ENCODE measurements at places on chromosomes 3 and 15.

GRCh38 chr3:53616321-53616720 is 121.9 kb downstream of the CACNA1D start:
- no peak for DNase-seq

GRCh38 chr15:72387741-72388140 is 10.4 kb upstream of the TMEM202 start:
- no peak for DNase-seq

- DNase-seq: no peak
These were observed 1.1 kb upstream of the GK5 start for GRCh38 chr3:142226474-142226873.

- no peak for DNase-seq
These were observed 19.3 kb upstream of the TGM5 start for GRCh38 chr15:43286074-43286473.

GRCh38 chr3:63863150-63864007 is at the start of the genes ATXN7 and THOC7:
TSS of gene ATXN7 (plus strand) at chr3:63863867. CDS start at chr3:63912599, 48,732 bp downstream.
TSS of gene THOC7 (minus strand) at chr3:63863805. CDS start at chr3:63863790, 15 bp downstream.
- peak; percentile 64 for DNase-seq

GRCh38 chr15:77629070-77630030 is 3.4 kb downstream of the LINGO1 start:
- no peak for DNase-seq

DNA sequence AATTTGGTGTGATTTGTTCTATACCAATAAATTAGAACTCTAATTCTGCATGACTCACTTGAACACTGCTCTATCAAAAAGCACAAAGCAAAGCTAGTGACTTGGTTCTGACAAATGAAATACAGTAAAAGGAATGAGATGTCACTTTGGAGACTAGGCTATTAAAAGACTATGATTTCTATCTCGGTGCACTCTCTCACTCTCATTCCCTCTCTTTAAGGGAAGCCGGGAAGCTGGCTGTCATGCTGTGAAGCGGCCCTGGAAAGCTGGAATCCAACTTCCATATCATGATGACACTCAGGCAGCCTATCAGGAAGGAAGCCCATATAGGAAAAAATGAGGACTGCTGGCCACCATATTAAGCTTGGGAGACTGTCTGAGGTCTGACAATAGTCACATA is 590.1 kb upstream of the CBLB start:
- no peak for DNase-seq

GRCh38 chr3:39202094-39202493 is 9.7 kb upstream of the XIRP1 start:
- no peak for DNase-seq

DNA sequence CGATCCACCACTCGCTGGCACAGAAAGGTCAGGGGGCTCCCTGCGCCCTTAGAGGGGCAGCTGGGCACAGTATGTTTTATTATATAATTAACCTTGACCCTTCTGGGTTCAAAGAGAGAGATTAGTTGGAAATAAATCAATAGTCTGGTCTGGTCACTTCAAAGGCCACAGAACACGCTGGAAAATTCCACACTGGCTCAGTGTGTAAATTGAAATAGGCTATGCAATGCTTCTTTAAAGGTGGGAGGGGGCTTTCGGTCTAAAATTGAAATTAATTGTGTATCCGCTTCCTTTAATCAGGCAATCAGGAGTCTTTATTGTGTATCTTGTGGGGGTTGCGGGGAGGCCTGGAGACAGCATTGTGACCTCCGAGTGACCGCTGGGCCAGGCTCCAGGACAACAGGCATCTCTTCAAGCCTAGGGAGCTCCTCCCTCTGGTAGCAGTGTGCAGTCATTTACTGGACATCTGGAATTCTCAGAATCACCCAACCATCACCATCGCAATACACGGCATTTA is 8.0 kb downstream of the RNU5B-1 start:
- DNase-seq: no peak

- DNase-seq: no peak
These were observed 31.3 kb upstream of the FURIN start for GRCh38 chr15:90837094-90837493.

GRCh38 chr15:38672814-38673670 is 108.4 kb upstream of the RASGRP1 start:
- no peak for DNase-seq

DNA sequence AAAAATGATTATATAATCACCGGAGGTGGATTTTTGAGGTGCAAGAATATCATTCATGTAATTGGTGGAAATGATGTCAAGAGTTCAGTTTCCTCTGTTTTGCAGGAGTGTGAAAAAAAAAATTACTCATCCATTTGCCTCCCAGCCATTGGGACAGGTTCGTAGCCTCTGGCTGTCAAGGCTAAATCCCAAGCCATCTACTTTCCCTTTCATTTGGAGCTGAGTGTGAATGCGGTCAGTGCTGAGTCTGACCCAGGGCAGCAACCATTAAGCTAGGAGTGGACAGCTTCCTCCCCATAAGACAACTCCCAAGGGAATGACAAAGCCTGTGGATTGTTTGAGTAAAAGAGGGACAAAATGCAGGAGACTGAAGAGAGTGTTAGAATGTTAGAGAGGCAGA is 33.6 kb downstream of the PARP14 start:
- DNase-seq: no peak

GRCh38 chr15:74956648-74957475 is at the start of gene RPP25:
TSS of gene RPP25 (minus strand) at chr15:74956772. CDS start at chr15:74956583, 189 bp downstream.
- peak; percentile 75 for DNase-seq

DNA sequence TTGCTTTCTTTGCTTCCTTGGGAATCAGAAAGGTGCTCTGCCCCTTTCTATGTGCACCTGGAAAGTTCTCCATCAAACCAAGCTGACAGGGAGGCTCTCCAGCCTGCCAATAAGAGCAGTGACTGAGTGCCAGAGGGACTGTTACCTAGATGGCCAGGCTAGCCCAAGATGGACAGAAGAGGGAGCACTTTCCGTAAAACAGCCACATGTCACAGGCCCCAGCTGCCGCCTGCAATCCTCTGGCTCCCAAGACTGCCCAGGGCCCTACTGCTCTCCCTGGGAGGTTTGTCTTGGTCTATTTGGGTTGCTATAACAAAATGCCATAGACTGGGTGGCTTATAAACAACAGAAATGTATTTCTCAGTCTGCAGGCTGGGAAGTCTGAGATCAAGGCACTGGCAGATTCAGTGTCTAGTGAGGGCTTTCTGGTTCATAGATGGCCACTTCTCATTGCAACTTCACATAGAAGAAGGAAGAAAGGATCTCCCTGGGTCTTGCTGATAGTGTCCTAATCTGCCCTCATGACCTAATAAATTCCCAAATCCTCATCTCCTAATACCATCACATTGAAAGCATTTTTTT is 72.3 kb downstream of the TAMM41 start:
- DNase-seq: peak; percentile 56

DNA sequence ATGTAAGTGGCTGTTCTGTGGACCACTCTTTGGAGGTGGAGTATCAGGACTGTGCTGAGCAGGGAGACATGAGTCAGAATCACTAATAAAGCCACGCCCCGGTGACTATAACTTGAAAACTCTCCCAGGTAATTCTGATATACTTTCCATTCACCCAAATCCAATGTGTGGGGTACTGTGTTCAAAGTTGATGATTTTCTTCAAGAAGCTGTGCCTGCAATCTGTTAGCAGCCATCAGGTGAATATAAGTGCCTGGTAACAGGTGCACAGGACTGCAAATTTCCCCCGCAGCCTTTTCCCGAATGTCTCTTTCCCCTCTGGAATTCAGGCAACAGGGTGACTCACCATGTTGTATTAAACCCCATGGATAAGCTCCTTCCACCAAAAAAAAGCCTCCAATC is 17.0 kb downstream of the MAGI1 start:
- no peak for DNase-seq

GRCh38 chr15:83866692-83867091 is 212.8 kb downstream of the ADAMTSL3 start:
- no peak for DNase-seq

GRCh38 chr3:138234401-138235179 is 47.5 kb downstream of the ARMC8 start:
- no peak for DNase-seq

DNA sequence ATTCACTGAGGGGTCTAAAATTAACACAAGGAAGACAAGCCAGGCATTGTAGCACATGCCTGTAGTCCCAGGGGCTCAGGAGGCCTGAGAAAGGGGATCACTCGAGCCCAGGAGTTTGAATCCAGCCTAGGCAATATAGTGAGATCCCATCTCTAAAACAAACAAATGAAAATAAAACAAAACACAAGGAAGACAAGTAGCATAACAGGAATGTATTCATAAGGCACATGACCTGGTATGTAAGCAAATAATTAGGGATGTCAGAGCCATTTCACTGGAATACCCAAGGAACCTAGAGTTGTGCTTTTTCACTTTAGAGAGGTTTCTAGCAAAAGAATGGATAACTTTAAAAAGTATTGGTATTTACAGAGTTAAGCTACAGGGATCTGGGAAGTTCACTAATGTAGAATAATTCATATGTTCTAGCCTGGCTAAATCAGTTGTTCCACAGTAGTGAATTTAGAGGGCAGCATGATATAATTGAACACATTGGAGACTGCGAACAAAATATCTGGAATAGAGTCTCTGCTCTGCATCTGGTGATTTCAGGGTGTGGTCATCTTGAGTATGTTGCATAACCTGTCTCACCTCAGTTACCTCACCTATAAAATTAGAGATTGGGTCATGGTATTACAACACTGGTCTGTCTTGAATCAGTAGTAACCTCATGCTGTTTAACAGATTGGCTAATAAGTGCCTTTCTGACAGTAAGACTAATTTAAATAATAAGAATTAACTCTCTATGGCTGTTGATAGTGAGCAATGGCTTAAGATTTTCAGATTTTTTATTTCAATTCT is 9.3 kb downstream of the GRAMD1C start:
- DNase-seq: no peak

DNA sequence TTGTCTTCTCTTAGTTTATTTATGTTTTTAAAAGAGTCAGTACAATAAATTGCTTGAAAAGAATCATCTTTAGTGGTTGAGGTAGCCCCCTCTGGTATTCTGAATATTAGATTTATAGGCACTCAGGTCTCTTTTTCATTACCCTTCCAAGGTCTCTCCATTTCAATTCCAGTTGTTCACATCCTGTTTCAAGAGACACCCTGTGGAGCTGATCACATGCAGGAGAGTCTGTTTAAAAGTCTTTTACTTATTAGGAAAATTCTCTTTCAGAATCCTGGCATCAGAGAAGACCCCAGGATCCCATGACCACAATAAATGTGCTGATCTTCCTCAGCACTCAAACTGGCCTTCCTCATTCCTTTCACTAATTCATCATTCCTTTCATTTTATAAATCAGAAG is 195.7 kb downstream of the ZIC4 start:
- DNase-seq: no peak

- DNase-seq: no peak
These were observed 148.7 kb downstream of the MEX3B start for GRCh38 chr15:81897057-81897677.

GRCh38 chr3:141011997-141012262 is 39.2 kb upstream of the SPSB4 start:
- no peak for DNase-seq

DNA sequence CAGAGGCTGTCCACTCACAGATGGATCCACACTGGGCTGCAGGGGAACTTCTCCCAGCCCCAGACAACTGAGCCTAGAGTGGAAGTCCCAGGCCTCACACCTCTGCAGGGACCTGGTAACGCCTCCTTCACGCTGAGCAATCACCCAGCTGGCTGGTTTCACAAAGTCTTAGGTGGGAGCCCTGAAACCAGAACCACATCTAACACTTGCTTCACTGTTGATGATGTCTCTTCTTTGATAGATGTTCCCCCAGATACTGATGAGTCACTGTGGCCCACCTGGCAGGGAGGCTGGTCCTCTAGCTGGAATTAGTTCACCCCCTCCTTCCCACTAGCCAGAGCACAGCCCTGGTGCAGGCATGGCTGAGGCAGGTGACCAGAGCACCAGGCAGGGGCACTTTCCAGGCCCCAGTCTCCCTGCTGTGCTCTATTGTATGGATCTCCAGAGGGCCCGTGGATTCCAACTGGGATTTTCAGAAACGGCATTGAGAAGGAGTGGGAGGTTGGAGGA is 33.5 kb downstream of the MYL3 start:
- DNase-seq: no peak

DNA sequence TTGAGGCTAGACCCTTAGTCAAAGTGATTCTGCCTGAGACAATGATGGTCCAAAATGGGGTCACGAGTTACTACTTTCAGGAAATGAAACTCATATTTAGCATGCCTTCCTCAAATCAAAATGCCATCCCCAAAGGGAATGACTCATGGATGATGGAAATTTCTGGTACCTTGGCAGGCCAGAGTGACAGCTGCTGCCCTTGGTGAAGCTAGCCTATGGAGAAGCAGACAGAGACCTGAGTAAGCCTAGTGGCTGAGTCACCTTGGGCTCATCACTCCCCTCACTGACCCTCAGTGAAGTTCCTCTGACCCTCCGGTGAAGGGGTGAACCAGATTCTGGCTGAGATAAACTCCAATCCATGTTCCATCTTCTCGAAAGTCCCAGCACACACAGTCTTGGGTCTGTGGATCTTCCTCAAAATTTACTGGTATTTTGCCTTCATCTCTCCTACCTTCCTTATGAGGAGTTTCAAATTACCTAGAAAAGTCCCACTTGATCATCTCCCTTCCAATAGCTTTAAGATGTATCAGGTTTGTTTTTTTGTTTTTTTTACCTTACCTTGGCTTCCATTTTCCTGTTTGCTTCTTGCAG is 54.5 kb upstream of the ABHD17C start:
- DNase-seq: no peak

DNA sequence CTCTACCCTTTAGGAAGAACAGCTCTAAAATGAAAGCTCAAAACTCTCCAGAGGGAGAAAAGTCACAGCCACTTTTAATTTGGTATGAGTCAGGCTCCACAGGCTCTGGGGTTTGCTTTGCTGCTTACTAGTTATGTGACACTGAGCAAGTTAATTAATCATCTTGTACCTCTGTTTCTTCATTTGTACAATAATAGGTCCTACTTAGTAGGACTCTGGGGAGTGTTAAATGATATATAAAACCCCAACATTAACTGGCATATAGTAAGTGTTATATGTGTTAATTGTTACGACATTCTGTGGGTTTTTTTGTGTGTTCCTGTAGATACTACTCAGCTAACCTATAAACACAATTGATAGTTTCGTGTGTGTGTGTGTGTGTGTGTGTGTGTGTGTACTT is 6.6 kb downstream of the ACKR2 start:
- no peak for DNase-seq

DNA sequence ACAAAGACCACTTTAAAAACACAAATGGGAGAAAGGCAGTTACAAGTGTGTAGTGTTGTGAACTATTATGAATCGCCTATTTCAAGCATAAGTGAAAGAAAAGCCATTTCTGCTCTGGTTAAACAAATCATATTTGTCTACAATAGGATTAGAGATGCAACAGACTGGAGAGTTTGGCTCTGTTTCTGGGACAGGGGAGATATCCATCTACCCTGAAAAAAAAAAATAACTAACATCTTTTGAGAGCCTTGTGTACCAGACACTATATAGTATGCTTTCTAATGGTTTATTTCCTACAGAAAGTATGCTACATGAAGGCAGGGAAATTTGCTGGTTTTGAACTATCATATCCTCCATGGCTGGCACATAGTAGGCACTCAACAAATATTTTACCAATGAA is 106.7 kb upstream of the FHIT start:
- no peak for DNase-seq

GRCh38 chr3:13537909-13538296 is 11.0 kb upstream of the FBLN2 start:
- no peak for DNase-seq

GRCh38 chr15:69076756-69077155 is 62.3 kb downstream of the NOX5 start:
- DNase-seq: no peak

GRCh38 chr3:71710906-71711494 is 14.2 kb downstream of the EIF4E3 start:
- DNase-seq: no peak

Measured in endothelial cell (in vitro differentiated cells).